ENCODE measurements at places on chromosomes 3 and 15.
A peak's percentile ranks its signal among the peaks of the same experiment; 100 is the strongest.

DNA sequence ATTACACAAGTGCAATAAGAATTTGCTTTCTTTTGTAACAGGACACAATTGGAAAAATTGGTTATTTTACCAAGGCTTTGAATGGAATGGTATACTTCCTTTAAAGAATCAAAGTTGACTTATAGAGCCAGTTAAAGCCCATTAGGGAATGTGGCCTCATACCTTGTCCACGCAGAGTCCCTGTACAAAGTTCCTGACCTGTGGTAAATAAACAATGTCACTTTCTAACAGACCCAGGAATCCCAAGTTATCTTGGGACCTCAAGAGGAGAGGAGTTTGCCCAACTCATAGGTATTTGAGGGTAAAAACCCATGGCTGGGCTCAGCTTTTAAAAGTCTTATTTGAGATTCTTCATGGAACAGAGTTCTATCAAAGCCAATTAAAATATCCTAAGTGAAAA lies 12.0 kb upstream of the NUP210 start:
- no peak for DNase-seq

- DNase-seq: no peak
These were observed 583.0 kb upstream of the GOLIM4 start for GRCh38 chr3:168678730-168679129.

DNA sequence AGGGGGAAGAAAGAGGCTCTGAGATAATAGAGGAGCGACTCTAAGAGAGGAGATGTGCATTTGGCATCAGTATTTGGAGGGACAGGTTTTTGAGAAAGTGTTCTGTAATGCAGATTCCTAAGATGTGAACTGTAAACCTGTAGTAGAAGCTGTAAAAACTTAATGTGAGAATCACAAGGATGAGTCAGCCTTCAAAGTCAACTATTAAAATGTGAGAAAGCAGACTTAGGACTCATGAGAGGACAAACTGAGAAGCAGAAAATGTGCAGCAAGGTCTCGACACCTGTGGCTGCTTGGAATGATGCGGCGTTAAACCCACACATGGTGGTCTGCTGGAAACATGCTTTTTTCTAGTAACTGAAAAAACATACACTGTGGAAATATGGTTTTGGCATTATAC lies 36.0 kb downstream of the USP13 start:
- no peak for DNase-seq

- peak; percentile 6 for DNase-seq
These were observed 175.7 kb downstream of the TMEM108 start for GRCh38 chr3:133213937-133214336.

GRCh38 chr3:169545606-169546005 lies 117.9 kb downstream of the MECOM start:
- no peak for DNase-seq

DNA sequence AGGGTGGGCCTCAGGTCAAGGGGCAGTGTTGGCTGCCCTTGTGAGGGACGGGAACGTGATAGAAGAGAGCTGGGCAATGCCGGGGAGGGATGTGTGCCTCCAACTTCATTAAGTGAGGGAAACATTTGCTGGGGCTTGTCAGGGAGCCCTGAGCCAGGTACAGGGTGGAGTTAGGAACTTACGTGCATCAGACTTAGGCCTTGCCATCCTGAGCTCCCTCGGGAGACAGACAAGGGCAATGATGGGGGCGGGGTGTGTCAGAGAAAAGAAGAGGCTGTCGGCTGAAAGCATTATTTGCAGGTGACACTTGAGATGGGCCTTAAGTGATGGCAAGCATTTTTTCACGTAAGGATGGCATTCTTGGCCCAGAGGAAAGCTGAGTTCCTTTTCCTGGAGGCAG lies 1.6 kb downstream of the FAM131A start:
- peak; percentile 66 for DNase-seq

GRCh38 chr3:53571264-53571663 lies 76.9 kb downstream of the CACNA1D start:
- no peak for DNase-seq

GRCh38 chr3:51676102-51676640 lies 5.1 kb downstream of the TEX264 start:
- DNase-seq: no peak

- DNase-seq: no peak
These were observed 29.4 kb upstream of the UBL7 start for GRCh38 chr15:74490339-74490689.

- DNase-seq: no peak
These were observed 21.7 kb downstream of the CCR9 start for GRCh38 chr3:45907769-45908705.

DNA sequence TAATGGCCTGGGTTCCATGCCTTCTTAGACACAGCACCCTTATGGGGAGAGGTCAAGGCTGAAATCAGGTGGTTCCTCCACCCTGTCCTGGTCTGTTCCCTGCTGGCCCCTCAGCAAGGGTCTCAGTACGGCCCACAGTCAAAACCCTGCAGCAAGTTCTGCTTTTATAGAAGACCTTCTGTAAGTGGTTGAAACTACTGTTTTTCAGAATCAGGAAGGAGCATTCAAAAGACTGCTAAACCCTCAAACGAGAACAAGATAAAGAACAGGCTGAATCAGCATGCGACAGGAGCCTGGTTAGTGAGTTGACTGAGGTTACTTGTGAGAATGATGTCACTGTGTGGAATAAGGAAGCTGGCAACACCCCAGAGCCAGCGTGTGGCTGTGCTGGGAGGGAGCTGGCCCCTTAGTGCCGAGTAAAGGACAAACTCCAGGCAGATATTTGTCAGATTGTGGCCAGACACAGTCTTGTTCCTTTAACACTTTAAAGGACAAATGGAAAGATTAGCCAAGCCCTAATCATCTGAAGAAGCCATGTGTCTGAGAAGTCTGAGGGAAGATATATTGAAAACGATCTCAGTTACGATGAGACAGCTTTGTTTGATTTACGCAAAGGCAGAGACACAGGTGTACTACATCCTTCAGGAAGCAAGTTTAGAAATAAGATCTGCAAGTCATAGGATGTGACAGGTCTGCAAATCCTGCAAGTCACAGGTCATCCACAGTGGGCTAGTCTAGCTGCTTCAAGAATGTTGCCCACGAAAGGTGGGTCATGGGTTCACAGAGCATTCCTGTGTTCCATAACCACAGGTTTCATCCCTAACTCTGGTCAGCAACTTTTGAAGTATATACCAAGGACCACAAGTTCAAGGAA lies 54.0 kb downstream of the B3GNT5 start:
- no peak for DNase-seq

DNA sequence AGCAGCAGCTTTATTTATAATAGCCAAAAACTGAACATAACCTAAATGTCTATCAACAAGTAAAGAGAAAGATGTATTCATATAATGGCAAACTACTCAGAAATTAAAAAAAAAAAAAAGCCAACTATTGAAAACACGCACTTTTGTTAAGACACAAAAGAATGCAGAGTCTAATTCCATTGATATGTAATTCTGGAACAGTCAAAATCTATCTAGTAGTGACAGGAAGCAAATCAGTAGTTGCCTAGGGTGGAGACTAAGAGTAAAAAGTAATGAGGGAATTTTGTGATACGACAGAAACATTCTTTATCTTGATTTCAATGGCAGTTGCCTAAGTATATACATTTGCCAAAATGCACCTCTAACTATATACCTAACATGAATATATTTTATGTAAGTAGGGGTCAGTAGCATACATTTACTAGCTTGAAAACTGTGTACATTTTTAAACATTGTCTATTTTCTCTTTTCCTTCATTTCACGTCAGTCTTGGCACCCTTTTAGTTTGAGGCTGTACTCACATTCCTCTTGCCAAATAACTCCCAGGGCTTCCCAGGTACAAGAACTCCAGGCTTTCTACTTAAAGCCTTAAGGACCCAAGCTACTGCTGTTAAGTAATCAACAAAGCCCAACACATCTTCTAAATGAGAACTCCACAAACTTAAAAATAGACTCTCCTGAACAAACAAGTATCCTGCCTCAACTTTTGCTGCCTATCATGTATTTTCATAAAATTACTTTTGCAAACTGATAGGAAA lies 54.7 kb downstream of the ADAM10 start:
- no peak for DNase-seq

DNA sequence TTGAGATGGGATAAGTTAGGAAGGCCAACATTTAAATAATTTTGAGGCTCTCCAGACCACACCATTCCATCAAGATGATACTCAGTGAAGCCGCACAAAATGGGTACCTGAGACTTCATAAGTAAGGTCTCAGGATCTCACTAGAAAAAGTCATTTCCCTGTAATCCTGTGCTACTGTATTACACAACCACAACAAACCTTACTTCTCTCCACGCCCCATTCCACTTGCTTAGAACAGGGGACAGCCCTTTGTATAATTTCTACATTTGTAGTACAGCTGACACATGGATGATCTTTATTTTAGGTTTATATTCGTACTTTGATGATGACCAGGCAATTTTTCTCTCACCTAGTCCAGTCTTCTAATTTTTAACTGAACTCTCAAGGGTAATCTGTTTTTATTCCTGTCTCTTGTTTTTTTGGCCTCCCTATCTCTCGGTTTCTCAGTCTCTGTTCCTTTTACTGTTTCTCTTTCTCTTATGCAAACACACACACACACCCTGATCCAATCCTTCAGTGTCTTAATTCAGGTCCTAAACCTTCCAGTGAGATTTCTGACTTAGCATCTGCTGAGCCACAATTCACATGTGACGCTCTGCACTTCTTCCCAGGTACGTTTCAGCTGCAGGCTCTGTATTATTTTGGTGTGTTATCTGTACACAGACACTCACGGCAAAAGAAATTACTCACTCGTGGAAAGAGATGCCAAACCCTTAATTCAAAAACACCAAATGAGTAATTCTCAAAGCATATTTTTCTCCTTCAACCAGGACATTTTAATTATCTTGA lies 223.2 kb upstream of the THBS1 start:
- DNase-seq: no peak

GRCh38 chr3:49346797-49347251 lies 7.0 kb upstream of the USP4 start:
- DNase-seq: no peak

GRCh38 chr3:57179580-57180410 lies 14.6 kb upstream of the IL17RD start:
- peak; percentile 35 for DNase-seq

DNA sequence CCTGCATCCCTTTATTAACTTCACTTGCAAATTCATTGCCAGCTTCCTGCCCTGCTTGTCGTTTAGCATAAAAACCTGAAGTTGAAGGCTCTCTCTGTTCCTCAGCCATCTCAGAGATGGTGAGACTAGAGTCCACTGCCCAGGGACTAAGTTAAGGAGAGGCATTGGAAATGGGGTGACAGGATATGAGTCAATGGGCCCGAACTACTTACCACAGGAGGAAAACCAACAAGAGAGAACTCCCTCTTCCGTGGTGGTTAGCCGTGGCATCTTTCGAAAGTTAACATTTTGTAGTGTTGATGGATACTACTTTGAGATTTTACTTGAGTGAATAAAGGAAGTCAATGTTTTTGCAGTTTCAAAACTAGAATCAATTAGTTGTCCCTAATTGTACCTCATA lies 65.3 kb downstream of the LRTM1 start:
- no peak for DNase-seq

- no peak for DNase-seq
These were observed 5.5 kb upstream of the NR2F2 start for GRCh38 chr15:96324940-96325540.

DNA sequence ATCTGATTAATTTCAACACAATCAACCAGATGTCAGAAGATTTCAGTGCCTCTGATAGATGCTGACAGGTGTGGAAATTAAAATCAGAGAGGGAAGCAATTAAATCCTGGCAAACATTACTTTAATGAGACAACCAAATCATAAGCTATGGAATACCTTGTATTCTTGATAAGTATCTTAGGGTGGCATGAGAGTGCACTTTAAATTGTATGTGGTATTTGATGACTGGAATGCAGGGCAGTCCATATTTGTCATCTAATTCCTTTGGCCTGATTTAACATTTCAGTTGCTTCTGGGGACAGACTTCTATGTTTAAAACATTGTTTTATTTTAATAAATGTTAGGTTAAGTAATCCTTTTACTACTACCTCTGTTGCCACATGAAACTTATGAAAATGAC lies 184.1 kb downstream of the LPP start:
- no peak for DNase-seq

Data from NCI-H82 (cell line).